ENCODE measurements at places on chromosomes 1 and 21.

DNA sequence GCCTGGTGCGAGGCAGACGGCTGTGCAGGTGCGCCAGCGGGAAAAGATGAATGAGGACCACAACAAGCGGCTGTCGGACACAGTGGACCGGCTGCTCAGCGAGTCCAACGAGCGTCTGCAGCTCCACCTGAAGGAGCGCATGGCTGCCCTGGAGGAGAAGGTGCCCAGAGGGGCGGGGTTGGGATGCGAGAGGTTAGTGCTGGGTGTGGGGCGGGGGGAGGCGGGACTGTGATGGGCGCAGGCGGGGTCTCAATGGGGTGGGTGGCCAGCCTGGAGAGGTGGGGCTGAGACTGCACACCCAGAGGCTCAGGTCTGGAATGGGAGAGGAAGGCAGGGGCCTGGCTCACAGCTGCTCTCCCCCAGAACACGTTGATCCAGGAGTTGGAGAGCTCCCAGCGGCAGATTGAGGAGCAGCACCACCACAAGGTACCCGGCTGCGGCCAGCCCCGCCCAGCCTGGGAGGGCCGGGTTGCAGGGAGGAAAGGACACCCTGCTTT lies 22.3 kb downstream of the PPFIA4 start:
- peak; percentile 61 for DNase-seq

DNA sequence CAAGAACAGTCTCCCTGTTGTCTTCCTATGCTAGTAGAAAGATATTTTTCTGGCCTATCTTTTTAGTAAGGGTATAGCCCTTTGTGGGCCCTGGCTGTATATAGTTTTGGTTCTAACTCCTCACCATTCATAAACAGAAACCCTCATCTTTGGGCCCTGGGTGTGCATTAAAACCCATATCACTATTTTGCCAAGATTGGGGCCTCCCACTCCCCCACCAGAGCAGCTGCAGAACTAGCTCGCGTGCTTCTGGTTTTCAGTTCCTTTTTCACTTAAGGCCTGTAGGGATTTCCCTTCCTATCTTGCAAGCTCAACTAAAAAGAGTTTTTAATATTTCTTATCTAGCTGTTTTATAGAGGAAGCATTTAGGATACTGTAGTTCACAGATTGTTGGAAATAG lies 106.4 kb downstream of the RGL1 start:
- DNase-seq, result no peak

DNA sequence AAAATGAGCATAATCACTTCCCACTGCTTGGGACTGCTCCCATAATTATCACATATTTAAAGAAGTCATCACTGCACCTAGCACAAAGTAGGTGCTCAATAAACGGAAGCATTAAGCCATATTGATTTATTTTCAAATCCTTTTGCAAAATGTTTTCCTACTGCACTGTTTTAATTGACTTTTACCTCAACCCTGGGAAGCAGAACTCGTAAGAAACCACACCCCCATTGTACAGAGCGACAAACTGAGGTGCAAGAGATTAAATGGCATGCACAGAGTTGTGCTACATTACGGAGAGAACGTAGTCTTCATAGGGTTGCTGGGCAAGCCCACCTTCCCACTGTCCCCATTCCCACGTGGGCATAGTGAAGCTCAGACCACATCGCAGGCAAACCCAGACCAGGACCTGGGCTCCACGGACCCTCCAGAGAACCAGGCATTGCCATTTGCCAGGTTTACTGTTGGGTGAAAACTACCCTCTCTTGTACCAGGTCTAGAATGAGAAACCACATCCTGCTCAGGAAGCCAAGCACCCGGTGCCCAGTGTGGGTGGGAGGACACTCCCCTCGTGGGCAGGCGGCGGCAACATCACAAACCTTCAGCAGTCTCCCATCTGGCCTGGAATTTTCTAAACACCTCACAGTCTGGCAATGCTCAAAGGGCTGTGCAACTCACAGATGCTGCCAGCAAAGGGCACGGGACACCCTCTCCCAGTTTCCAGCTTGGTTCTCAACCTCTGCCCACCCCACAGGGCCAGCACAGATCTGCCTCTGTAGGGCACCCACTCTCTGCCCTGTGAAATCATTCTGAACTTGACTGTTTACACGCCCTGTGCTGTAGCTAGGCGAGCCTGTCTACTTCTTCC lies 8.2 kb downstream of the IFFO2 start:
- no peak for DNase-seq

DNA sequence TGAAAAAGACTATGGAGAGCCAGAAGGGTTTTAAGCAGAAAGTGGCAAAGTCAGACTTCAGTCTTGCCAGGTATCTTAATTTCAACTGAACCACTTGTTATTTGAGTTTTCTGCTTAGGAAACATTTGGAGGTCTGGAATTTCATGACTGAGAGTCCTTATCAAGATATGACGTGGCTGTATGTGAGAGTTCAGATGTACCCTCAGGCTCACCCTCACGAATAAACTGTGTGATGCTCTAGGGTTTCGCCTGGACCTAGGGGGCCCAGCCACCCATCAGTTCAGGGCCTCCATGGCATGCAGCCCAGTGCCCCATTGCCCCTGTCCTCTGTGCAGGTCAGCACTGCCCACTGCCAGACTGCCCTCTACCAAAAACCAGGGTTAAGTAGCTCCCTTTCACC lies 30.6 kb upstream of the TADA1 start:
- DNase-seq, result no peak

DNA sequence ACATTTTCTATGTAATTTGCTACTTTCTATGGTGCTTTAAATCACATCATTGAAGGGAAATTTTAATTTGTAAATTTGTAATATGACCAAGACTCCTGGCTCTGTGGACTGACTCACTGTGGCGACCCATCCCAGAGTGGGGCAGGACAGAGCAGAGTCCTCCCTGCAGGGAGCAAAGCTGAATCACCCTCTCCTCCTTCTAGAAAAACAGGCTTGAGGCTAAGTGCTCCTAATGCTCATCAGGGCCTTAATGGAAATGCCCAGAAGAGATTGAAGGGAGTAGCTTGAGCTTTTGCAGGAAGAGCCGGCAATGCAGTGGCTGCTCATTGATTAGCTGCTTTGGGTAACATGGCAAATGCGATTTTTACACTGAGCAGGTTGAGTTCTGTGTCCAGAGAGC lies 16.8 kb downstream of the S100A10 start:
- no peak for DNase-seq

GRCh38 chr21:42423197-42423675 lies 19.5 kb downstream of the UBASH3A start:
- no peak for DNase-seq

GRCh38 chr1:167694691-167695090 lies 27.1 kb upstream of the MPZL1 start:
- no peak for DNase-seq

GRCh38 chr1:205450448-205450847 lies 5.4 kb downstream of the BLACAT1 start:
- DNase-seq, result no peak

- DNase-seq, result peak; percentile 72
Observed at GRCh38 chr1:3312898-3313575, 141.4 kb upstream of the ARHGEF16 start.

- no peak for DNase-seq
Observed at GRCh38 chr1:236089046-236089773, 24.3 kb upstream of the NID1 start.

DNA sequence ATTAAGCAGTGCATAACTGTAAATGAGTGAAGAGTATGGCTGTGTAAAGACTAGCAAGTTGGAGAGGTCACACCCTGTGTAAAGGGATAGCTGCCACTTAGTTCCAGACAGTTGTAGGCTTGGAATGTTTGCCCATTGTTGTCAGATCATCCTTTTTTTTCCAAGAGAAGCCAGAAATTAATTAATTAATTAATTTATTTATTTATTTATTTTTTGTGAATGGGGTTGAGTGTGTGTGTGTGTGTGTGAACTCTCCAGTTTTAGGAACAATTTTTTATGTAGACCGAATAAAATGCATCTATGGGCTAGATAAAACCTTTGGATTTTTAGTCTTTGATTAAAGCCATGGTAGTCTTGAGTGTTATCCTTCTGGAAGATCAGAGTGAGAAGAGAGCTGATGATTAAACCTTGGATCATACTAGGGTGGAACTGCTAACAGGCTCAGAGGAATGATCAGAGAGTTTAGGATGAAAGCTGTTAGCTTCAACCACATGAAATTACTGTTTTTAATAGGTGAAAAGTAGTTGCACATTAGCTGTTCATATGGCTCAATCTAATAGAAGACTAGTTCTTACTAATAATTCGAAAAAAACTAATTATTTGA lies 58.4 kb downstream of the OSBPL9 start:
- no peak for DNase-seq

DNA sequence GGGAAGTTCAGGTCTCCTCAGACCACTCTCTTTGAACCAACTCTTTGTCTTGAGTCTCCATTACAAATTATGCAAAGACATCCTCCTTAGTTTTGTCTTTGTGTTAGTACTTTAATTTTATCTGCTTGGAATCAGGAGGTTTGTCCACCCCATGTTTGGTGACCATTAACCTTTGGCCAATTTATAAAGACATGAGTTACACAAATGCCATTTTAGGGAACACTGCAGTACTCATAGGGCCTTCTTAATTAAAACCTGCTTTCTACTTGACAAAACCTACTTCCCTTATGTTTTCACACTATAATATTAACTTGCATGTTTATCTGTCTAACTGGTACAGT lies 7.9 kb upstream of the CDC73 start:
- DNase-seq, result no peak

GRCh38 chr1:109385417-109385816 lies 12.3 kb downstream of the SORT1 start:
- DNase-seq, result no peak

DNA sequence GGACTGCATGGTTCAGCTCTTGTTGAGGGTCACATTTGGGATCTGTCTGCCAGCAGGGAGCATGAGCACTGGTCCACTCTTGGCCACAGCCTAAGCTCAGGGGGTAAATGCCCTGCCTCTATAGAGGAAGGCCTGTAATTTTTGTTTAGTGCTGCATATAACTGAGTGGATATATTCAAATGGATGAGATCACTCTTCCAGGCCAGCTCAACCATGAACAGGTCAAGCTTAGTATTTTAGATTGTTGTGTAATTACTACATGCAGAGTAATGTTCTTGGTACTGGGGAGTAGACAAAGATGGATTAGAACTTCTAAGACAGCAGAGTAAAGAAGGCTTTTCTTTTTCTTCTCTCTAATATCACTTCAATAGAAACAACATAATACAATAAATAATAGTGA lies 376.9 kb downstream of the GPATCH2 start:
- no peak for DNase-seq

DNA sequence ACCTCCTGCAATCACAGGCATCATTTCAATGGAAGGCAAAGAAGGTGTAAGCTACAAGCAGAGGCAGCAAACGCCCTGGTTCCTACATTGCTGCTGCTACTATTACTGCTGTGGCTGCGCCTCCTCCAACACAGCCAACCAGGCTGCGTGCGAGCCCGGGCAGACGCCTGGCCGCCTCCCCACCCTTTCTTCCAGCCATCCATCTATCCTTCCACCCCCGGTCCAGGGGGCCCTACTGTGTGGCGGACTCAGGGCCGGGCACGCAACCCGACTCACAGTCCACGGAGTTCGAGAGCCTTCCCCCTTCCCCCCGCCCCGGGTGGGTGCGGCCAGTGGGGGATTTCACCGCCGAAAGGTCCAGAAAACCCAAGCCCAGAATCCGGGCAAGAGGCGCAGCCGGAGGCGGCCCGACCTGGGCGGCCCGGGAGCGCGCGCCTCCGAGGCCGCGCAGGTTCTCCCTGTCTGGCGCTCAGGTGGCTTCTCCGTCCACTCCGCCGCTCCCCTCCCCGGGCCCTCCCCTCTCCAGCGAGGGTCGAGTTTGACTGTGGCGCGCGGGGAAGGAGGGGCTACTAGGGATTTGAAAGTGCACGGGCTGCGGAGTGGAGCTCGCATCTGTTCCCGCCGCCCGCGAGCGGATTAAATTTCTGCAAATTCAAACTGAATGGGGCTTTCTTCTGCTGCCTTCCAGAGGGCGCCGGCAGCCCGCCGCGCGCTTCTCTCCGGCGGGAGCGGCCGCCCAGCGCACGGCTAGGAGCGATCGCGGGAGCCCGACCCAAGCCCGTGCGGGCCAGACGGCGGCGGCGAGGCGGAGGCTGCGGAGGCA lies at the start of gene HUNK:
TSS of gene HUNK (plus strand) at position 569 of the 823 bp plus-strand sequence. CDS start 655 bp downstream, outside the sequence.
- DNase-seq, result peak; percentile 81

DNA sequence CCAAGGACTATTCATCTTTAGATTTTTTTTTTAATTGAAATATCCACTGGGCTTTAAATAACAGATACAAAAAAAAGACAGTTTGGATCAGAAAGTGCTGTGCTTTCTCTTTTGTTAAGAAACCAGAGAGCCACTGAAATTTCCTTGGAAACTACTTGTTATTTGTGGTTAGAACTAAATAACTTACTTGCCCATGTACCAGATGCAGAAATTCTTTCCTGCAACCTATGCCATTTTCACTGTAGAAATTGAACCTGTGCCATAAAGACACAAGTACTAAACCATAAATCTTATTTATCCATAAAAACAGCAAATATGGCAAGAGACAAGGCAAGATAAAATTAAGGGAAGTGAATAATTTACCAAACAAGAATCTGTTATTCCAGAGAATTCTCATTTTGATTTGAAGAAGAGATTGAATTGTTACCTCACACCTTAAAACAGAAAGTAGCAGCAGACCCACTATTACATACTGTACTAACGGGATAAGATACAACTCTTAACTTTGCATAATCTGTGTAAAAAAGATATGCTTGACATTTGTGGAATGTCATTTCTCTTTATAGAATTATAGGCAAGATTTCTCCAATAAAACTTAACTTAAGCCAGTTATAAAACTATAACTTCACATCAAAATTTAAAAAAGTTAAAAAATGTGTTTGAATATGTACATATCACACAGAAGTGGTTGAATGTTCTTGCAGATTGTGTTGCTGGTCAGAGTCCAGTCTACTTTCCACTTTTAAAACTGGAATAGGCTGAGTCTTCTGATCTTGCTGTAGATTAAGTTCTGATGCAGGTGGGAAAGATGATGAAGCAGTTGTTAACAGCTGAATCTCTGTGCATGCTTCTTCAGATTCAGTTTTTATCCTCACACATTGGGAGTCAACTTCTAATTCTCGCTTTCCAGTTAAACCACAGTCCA lies 6.3 kb upstream of the PHTF1 start:
- DNase-seq, result no peak

GRCh38 chr1:158045639-158046038 lies 52.2 kb downstream of the KIRREL1 start:
- no peak for DNase-seq

- no peak for DNase-seq
Observed at GRCh38 chr1:25517476-25518394, 25.7 kb upstream of the LDLRAP1 start.

DNA sequence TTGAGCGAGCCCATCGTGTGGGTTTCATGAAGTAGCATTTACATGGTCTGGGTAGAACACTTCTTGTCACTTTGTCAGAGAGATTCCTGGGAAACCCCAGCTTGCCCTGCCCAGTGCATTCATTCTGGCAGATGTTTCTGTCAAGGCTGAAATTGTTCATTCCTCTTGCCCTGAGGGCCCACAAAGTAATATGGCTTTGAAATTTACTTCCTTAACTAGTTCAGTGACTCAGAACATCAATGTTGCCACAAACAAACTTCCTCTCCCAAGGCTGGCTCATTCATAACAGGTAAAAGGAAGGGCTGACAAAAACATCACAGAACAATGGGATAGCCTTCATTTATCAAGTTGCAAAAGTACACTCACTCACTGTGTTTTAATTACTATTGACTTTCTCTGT lies 5.0 kb upstream of the KIAA0040 start:
- DNase-seq, result no peak

Measured in mesothelial cell of epicardium (in vitro differentiated cells).